ENCODE measurements at places on chromosomes 2 and 18. TPM values are rescaled to one million over a fixed set of nuclear protein-coding genes. Genes with fewer than 3 reads are reported as not detected.

- peak; percentile 37 for DNase-seq
- H3K4me1 ChIP-seq = peaks cover 5% of the 10 kb centered on the region
- no peak overlapping the region for H3K27ac ChIP-seq
- H3K27me3 ChIP-seq = peaks cover 64% of the 10 kb centered on the region
- no peaks in the 10 kb centered on the region for H3K36me3 ChIP-seq
- H3K4me3 ChIP-seq = peak overlapping the region; percentile 83
Measured at GRCh38 chr2:232632904-232633412, 446 bp upstream of the EFHD1 start.

DNA sequence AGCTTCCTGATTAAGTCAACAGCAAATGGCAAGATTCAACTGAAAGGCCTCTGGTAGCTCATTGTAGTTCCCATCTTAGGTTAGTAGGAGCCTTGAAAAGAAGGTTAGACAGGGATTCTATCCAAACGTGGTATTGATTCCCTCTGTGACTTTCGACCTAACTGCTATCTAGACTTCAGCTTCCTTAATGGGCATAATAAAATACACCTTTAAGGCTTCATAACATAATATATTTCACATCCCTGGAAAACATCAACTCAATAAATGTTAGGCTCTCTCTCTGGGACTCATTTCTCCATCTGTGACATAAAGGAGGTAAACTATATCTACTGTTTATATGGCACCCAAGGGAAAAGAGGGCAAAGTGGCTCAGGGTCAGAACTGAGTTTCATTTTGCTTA lies 60.9 kb downstream of the STK39 start:
- H3K27me3 ChIP-seq = 0 out of 2 replicates have a peak, but pooled peaks cover 3% of the 10 kb centered on the region
- no peaks in the 10 kb centered on the region for H3K36me3 ChIP-seq
- peaks cover 51% of the 10 kb centered on the region for H3K4me1 ChIP-seq
- no peak for DNase-seq
- H3K4me3 ChIP-seq = no peak overlapping the region
- H3K27ac ChIP-seq = no peak overlapping the region

DNA sequence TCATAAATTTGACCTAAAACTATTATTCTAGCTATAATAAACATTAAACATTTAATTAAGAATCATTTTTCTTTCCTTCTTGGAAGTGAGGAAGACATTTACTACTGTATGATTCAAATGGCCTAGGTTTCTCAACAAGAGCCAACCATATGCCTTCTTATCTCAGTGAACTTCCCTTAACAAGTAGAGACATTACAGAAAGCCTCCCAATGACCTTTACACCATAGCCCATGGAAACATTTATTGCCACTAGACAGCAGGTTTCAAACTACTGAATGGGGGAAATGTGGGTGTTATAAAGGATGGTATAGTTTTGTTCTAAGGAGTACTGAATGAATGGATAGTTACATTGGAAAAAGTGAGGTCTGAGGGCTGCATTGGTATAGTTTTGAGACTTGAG lies 349.4 kb upstream of the SPRED2 start:
- H3K27ac ChIP-seq = no peak overlapping the region
- H3K36me3 ChIP-seq = no peaks in the 10 kb centered on the region
- no peak overlapping the region for H3K4me3 ChIP-seq
- no peaks in the 10 kb centered on the region for H3K4me1 ChIP-seq
- no peaks in the 10 kb centered on the region for H3K27me3 ChIP-seq

DNA sequence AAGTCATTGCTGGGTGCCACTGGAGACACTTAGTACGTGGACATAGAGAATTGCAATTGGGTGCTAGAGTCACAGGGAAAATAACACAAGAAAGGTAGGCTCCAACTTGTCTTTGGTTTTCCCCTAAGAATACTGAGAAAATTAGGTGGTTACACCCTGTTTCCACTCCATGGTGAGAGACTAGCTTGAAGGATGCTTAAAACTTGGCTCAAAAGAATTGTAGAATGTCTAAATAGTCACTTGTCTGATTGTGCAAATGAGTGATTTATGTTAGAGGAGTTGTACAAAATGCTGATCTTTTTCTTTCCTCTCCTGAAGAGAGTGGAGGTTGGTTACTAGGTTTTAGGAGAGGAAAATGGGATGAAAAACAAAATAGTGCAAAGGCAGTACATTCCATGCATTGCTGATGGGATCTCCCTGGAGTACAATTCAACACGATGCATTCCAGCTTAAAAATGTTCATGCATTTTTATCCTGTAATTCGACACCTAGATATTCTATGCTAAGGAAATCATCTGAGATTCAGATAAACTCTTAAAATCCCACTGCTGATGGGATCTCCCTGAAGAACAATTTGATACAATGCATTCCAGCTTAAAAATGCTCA lies 2.2 kb upstream of the SERPINB12 start:
- H3K27ac ChIP-seq = no peak overlapping the region
- peak; percentile 53 for DNase-seq
- H3K27me3 ChIP-seq = no peaks in the 10 kb centered on the region
- H3K4me3 ChIP-seq = no peak overlapping the region

GRCh38 chr2:27683390-27684071 lies 19.8 kb downstream of the SLC4A1AP start:
- DNase-seq = peak; percentile 98
- H3K27me3 ChIP-seq = no peaks in the 10 kb centered on the region
- H3K36me3 ChIP-seq = peaks cover 12% of the 10 kb centered on the region

- no peaks in the 10 kb centered on the region for H3K27me3 ChIP-seq
- no peaks in the 10 kb centered on the region for H3K36me3 ChIP-seq
- peak; percentile 83 for DNase-seq
- no peak overlapping the region for H3K4me3 ChIP-seq
Measured at GRCh38 chr18:54717673-54718407, 110.4 kb upstream of the RAB27B start.

GRCh38 chr2:218362606-218363005 lies 5.9 kb downstream of the CATIP start:
- H3K27ac ChIP-seq = no peak overlapping the region
- no peaks in the 10 kb centered on the region for H3K4me1 ChIP-seq
- H3K36me3 ChIP-seq = no peaks in the 10 kb centered on the region
- no peak overlapping the region for H3K4me3 ChIP-seq
- H3K27me3 ChIP-seq = no peaks in the 10 kb centered on the region
- no peak for DNase-seq

DNA sequence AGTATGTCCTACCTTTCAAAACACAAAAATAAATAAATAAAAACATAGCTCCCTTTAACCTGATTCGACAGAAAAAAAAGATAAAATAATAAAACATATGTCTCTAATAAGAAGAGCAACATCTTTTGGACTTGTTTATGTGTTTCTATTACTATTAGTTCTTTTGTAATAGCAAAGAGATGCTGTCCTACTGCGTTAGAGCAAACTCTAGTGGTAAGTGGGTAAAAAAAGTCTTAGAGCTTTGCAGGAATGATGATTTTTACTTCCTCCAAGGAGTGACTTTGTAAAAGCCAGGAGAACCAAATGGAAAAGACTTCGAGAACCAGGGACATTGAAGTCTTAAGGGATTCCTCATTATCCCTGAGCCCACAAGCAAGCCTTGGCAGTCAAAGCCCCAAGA lies 450.1 kb downstream of the METTL4 start:
- no peaks in the 10 kb centered on the region for H3K36me3 ChIP-seq
- H3K4me1 ChIP-seq = no peaks in the 10 kb centered on the region
- no peak overlapping the region for H3K4me3 ChIP-seq
- no peaks in the 10 kb centered on the region for H3K27me3 ChIP-seq
- peak; percentile 14 for DNase-seq

DNA sequence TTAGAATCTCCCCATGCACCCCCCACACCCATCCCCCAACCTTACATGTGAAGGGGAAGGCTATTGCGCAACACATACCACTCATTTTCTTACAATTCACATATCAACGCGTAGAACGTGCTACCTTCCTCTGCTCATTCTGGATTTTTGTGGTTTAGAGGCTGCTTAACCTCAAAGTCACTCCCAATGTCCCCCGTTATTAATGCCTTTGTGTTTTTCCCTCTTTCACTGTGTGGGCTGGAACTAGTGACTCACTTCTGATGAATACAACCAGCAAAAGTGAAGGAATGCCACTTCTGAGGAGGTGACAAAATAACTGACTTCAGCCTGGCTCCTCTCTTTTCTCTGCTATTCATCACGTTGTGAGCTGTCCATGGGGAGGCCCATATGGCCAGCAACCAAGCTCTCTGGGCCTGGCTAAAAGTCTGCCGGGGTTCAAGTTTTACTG lies 342.5 kb upstream of the NXPH2 start:
- H3K36me3 ChIP-seq = no peaks in the 10 kb centered on the region
- no peaks in the 10 kb centered on the region for H3K4me1 ChIP-seq
- no peak overlapping the region for H3K4me3 ChIP-seq
- no peaks in the 10 kb centered on the region for H3K27me3 ChIP-seq
- H3K27ac ChIP-seq = no peak overlapping the region

DNA sequence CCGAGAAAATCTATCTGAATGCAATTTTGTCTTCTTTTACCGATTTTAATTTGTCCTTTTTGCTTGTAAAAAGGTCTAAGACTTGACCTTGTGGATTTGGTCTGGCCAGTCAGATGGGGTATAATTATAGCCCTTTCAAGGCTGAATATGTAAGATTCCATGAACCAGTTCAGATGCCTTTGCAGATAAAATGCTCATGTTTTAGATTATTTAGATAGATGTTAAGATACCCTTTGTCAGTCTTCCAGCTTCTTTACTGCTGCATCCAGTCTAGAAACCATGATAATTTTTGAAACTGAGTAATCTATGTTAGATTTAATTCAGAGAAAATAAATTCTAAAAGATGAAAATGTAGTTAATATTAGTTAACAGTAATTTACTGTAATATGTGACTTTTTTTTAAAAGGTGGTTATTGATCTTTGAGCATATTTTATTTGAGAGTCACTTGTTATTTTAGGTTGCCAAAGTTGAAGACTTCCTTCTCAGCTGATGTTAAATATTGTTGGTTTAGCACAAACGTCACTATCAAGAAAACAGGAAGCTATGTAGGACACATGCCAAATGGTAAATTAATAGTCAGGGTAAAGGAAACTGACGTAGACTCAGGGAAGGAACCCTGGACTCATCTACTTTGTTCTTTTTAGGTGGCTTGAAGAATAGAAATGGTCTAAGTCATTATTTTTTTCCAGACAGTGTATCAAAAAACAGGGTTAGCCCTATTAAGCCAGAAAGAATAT lies 29.8 kb downstream of the BABAM2 start:
- no peak overlapping the region for H3K27ac ChIP-seq
- no peak overlapping the region for H3K4me3 ChIP-seq
- no peaks in the 10 kb centered on the region for H3K27me3 ChIP-seq
- H3K36me3 ChIP-seq = no peaks in the 10 kb centered on the region
- peaks cover 7% of the 10 kb centered on the region for H3K4me1 ChIP-seq

GRCh38 chr2:174341995-174342685 lies 7.4 kb downstream of the SP9 start:
- H3K27ac ChIP-seq = no peak overlapping the region
- DNase-seq = peak; percentile 41
- peak overlapping the region; percentile 66 for H3K4me3 ChIP-seq
- no peaks in the 10 kb centered on the region for H3K36me3 ChIP-seq

GRCh38 chr2:160425434-160426151 lies 68.0 kb downstream of the RBMS1 start:
- H3K27ac ChIP-seq = no peak overlapping the region
- H3K4me3 ChIP-seq = no peak overlapping the region
- no peaks in the 10 kb centered on the region for H3K27me3 ChIP-seq
- peaks cover 11% of the 10 kb centered on the region for H3K4me1 ChIP-seq

DNA sequence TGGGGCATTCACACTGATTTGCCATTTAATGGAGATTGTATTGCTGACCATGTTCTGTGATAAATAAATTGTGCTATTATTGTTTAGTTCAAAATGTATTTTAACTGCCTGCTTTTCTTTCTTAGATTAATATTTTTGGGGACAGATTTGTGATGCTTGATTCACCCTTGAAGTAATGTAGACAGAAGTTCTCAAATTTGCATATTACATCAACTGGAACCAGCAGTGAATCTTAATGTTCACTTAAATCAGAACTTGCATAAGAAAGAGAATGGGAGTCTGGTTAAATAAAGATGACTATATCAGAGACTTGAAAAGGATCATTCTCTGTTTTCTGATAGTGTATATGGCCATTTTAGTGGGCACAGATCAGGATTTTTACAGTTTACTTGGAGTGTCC lies 1.8 kb downstream of the DNAJC10 start:
- H3K4me3 ChIP-seq = peak overlapping the region; percentile 88
- H3K4me1 ChIP-seq = peaks cover 12% of the 10 kb centered on the region
- H3K27me3 ChIP-seq = no peaks in the 10 kb centered on the region
- H3K27ac ChIP-seq = no peak overlapping the region

DNA sequence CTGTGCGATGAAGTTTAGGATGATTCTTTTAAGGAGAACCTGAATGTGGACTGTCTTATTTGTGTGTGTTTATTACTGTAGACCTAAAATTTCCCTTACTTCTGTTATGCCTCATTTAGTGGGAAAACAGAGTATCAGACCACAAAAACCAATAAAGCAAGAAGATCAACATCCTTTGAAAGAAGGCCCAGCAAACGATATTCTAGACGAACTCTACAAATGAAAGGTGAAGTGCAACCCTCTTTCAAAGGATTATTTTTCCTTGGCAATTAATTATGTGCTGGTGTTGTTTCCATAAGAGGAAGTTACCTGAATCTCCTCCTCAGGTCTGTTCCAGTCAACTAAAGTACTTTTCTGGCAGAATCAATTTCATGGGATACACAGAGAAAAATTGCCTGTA lies 78.6 kb downstream of the EPB41L5 start:
- H3K4me3 ChIP-seq = no peak overlapping the region
- DNase-seq = no peak

DNA sequence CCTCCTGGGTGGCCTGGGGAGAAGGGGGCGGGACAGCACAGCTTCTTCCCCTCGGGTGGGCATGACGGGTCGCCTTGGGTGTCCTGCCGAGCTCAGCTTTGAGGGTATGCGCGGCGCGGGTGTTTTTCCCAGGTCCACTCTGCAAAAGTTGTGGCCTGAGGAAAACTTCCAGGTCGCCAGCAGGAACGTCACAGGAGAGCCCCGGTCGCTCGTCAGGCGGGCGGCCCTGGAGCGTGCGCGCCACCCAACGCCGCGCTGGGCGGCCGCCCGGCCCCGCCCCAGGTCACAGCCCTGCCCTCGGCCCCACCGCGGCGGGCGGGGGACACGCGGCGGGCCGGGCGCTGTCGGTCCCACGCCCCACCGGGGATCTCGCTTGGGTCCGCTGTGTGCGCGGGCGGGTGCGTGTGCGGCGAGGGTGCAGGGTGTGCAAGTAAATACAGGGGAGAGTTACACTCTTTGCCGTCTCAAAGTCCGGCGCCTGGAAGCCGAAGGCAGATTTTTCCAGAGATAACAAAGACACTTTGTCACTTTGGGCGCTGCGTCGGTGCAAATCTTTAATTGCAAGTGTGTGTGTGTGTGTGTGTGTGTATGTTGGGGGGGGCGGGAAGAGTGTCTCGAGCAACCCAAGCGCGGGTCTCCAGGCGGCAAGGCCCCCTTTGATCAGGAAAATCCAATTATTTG lies 616 bp upstream of the SP5 start:
- H3K27me3 ChIP-seq = peaks cover 100% of the 10 kb centered on the region
- H3K4me1 ChIP-seq = peaks cover 41% of the 10 kb centered on the region
- no peaks in the 10 kb centered on the region for H3K36me3 ChIP-seq
- H3K27ac ChIP-seq = no peak overlapping the region
- H3K4me3 ChIP-seq = peak overlapping the region; percentile 56

- H3K27ac ChIP-seq = no peak overlapping the region
- peaks cover 10% of the 10 kb centered on the region for H3K36me3 ChIP-seq
- H3K4me3 ChIP-seq = no peak overlapping the region
- no peaks in the 10 kb centered on the region for H3K4me1 ChIP-seq
- no peak for DNase-seq
Measured at GRCh38 chr2:26380281-26380680, 21.4 kb upstream of the DRC1 start.

The C2orf72 gene
- 1.3 TPM for total RNA-seq

The LRP2 gene
- 1.9 TPM for total RNA-seq

The DSG4 gene
- total RNA-seq = not detected

The NOTO gene
- total RNA-seq = 0.73 TPM

The TANK gene
- total RNA-seq = 27.7 TPM

Measured in GM23338 (cell line).